ENCODE measurements at places on chromosomes 4 and X.
A peak's percentile ranks its signal among the peaks of the same experiment; 100 is the strongest.

DNA sequence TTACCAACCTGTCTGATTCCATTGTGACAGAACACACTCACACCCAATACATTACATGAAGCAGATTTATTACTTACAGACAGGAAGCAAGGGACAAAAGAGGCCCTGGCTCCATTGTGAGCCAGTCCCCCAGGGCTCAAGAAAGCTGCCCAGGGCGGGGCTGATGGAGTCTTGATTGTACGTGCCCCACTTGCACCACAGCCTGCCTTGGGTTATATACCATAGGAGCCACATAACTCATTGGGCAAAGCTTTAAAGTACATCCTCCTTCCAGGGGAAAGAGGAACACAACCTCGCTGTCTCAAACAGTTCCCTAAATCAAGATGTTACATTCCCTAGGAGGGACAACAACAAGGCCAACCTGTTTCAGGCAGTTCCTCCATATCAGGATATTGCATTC lies 3.4 kb upstream of the ZRSR2 start:
- DNase-seq, result no peak

DNA sequence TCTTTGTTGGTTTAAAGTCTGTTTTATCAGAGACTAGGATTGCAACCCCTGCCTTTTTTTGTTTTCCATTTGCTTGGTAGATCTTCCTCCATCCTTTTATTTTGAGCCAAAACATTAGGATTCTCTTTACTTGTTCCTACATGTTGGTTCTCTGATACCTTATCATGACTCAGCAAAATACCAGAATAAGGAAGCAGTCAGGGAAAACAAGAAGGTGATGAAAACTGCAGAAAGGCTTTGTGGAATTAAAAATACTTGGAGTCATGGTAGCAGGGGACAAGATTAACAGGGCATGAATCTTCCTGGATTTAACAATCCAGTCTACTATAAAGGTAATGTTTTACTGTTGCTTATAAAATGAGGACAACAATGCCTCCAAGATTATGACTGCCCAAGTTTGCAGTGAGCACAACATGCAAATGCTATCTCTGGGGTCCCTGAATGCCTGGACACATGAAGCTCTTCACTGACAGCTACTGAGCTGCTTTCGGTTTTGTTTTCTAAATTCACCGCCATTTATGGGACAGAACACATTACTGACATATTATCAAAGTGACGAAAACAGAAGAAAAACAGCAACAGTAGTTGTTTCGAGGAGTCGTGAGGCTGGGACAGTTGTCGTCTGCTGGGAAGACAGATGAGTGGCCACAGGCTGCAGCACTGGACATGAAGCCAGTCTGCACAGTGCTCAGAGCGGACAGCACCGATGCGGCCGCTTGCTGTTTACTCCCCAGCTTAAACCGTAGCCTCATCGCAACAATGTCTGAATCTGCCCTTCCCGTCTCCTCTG lies 174.5 kb upstream of the DKK2 start:
- DNase-seq, result no peak

DNA sequence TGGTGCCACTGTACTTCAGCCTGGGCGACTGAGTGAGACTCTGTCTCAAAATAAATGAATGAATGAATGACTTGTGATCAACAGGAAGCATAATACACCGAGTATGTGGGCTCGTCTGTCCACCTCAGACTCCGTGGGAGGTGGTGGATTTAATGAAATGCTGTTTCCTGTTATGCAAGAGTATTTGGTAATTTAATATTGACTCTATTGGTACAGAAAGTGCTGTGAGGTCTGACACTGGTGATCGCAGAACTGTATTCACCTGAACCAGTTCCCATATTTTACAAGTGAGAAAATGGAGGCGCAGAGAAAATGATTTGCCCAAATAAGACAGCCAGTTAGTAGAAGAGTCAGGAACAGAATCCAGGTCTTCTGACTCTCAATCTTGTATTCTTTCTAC lies 423.3 kb downstream of the RAPGEF2 start:
- no peak for DNase-seq

- DNase-seq, result no peak
Measured at GRCh38 chr4:121794505-121795188, 6.5 kb upstream of the EXOSC9 start.

GRCh38 chr4:151604238-151604637 lies 156.6 kb downstream of the GATB start:
- no peak for DNase-seq

DNA sequence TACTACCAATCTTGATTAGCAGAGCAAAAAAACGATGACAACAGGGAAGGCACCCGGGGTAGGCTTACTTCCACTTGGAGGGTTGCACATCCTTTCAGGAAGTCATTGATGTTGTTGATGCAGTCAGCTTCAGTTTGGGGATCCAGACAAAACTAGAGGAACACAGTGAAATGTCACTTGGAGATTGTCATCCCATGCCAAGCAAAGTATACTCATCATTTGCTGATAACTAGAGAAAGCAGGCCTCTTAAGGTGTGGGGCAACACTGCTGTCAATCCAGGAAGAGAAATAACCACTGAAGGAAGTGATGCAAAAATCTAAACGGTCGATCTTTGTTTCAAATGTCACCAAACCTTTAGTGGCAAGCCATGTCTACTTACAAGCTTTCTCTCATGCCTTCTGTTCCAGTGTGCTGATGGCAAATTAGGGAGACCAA lies 1.4 kb downstream of the ARHGEF6 start:
- no peak for DNase-seq

GRCh38 chr4:40333921-40334352 lies 1.2 kb upstream of the CHRNA9 start:
- DNase-seq, result no peak

DNA sequence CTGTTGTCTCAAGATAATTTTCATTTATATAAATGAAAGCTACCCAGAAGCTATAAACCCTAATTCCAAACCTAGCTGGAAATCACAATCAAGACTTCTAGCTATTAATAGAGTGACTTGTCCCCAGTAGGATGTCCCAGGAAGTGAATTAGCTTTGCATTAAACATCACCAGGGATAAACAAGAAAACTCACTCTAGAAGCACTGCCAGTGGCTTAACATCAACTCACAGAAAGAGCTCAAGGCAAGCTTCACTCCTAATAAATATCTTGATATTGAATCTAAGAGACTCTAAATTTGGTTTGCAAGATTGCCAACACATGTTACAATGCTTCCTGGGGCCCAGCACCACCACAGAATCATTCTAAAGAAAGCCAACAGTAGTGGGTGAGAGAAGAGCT lies 468.7 kb upstream of the FAM241A start:
- no peak for DNase-seq

GRCh38 chr4:1470393-1470670 lies 64.1 kb upstream of the NKX1-1 start:
- no peak for DNase-seq

DNA sequence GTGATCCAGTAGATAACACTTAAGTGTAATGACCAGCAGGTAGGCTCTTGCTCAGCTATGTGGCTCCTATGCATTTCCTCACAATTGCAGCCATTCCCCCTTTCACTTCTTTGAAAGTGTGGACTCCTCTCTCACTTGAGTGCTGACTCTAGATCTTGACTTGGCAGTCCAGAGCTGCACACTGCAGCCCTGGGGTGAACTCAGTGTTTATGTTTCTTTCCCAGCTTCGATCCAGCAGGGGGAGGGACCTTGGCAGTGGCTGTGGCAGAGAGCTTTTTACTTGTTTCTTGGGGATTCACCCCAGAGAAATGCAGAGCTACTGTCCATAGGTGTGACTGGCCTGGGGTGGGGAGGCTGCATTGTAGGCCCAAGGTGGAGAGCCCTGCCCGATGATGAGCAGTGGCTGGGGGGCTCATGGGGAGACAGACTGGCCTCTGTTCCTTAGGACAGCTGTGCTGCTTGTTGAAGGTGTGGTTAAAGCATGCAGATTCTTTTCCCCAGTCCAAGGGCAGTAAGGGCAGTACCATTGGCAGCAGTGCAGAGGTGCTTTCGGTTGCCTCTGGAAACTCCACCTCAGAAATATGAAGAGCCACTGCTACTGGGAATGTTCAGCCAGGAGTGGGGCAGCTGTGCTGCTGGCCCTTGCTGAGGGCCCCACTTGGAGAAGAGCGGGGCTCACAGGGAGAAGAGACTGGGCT lies 134.7 kb downstream of the SH3BGRL start:
- no peak for DNase-seq

GRCh38 chr4:78068481-78068880 lies 11.4 kb downstream of the FRAS1 start:
- DNase-seq, result no peak

DNA sequence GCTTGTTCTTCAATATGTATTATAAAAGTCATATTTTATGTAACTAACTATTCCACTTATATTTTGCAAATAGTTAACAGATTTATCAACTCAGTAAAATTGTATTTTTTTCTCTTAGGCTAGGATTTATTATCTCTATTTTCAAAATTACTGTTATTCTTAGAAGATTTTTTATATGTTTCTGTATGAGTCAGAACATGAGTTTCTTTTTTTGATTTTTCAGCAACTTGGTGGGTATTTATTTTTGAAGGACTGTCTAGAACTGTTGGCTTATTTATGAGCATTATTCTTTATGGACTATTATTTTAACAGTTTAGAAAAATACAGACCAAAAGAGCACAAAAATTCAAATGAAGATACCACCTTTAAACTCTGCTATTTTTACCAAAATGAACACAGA lies 6.8 kb downstream of the AIMP1 start:
- no peak for DNase-seq

- no peak for DNase-seq
Measured at GRCh38 chrX:19636980-19637379, 121.7 kb upstream of the MAP3K15 start.

DNA sequence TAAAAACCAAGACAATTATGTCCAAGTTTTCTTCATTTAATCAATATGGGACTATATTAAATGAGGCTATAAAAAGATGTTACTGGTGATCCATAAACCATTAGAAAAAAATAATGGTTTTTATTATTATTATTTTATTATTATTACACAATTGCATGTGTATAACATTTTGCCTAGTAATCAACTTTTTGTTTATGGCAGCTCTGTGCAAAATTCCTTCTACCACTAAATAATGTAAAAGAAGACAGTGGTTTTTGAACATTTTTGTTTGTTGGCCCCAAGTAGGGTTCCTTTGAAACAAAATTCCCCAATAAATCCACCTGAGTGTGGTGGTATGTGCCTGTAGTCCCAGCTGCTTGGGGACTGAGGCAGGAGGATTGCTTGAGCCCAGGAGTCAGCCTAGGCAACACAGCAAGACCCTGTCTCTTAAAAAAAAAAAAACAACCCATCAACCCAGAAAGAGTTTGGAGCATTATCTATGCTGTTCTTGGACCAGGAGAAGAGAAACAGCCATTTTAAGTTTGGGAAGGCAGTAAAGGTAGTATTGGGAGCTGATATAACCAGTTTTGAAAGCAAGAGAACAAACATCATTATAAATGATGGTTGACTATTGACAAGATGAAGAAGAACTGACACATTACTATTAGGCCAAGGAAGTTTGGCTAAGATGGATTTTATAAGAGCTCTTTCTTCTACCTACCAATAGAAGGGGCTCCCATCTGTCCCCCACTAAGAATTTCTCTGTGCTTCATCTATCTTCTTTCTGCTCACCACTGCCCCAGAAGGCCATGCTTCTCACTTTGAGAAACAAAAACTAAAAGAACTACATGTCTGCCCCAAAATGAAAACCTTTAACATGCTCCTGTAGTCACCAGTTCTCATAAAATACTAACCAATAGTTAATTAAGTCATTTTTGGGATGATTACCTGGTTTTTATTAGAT lies 2.2 kb downstream of the TMEM156 start:
- DNase-seq, result no peak

DNA sequence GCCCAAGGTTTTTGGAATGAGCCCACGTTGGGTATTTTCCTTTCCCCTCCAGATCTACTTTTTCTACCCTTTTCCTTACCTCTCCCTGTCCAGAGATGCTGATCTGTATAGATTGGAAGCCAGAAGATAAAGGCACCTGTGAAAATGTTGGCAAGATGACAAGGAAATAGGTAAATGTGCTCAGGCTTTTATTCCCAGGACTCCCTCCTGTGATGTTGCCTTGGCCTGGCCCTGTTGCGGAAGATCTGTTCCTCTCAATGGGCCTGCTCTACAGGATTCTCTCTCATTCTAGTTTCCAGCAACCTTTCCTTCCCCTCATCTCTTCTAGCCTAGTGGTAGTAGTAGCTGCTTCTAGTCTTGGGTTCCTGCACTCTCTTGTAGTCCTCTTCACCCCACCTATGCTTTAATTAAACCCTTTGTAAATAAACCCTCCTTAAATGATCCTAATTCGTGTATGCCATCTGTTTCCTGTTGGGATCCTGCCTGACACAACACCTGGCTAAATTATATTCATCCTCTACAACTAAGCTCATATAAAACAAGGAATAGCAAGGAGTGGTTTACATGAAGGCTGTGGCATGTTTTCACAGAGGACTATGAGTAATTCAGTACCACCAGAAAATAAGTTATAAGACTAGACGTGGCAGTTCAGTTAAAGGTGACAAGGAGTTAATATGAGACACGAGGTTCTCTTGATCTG lies 95.7 kb upstream of the MAOA start:
- no peak for DNase-seq

DNA sequence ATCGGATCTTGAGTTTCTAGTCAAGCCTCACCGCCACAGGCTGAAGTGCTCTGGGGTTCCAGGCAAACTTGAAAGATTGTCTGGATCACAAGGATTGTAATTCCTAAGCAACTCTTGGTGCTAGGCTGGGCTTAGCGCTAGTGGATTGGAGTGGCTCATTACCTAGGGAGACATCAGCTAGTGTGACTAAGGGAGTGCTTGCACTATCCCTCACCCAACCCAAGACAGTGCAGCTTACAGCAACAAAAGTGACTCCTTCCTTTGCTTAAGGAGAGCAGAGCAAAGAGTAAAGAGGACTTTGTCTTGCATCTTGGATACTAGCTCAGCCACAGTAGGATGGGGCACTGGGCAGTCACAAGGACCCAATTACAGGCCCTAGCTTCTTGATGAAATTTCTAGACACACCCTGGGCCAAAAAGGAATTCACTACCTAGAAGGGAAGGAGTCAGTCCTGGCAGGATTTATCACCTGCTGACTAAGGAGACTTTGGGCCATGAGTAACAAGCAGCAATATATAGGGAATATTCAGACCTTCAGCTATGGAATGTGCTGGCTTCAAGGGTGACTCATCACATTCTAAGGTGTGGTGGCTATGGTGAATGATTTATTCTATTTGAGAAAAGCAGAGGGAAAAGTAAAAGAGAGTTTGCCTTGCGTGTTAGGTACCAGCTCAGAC lies 1212.4 kb downstream of the PCDH18 start:
- no peak for DNase-seq

DNA sequence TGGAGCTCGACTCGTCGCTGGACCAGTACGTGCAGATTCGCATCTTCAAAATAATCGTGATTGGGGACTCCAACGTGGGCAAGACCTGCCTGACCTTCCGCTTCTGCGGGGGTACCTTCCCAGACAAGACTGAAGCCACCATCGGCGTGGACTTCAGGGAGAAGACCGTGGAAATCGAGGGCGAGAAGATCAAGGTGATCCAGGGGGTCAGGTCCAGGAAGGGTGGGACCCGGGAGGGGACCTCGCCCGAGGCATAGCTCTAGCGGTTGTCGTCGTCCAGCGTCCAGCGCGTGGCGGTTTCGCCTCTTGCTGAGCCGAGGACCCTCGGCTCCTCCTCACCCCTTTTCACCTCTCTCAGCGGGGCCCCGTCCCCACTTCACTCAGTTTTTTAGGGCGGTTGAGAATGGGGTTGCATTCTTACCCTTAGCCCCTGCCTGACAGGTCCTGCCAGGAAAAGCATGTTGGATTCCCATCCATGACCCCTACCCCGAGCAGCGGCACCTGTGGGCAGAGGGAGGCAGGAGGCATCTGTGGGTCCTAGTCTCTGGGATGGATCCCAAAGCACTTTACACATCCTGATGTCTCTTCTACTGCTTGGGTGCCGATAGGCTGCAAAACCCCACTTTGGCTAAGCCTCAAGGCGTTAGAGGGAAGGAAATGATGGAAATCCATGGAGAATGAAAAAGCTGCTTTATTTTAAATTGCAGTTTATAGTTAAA lies 524 bp downstream of the RAB33A start:
- DNase-seq, result peak; percentile 56

GRCh38 chr4:189206953-189207352 lies 733.7 kb upstream of the FRG1 start:
- no peak for DNase-seq
